Fibroblast of pulmonary artery (primary cell): ENCODE measurements at places on chromosomes 1 and 21.

- peak; percentile 70 for DNase-seq
Observed at GRCh38 chr1:30919025-30919881, 10.7 kb upstream of the SDC3 start.

GRCh38 chr1:173191011-173191705 lies 16.0 kb downstream of the TNFSF4 start:
- DNase-seq, result peak; percentile 34

DNA sequence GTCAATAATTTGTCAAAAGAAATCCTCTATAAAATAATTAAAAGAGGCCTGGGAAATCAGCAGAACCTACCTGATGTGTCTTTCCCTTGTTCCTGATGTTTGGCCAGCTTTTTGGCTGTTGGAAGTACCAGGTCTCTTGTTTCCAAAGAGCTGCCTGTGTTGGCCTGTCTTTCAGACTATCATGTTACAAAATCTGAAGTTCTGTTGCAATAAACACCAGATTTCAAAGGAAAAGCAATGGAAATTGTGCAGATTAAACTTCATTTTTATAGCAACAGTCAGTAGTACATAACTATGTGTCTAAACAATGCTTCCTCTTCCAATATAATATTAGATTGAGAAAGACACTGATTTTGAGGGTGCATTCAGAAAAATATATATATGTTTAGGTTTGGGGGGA lies 647.2 kb upstream of the CXADR start:
- DNase-seq, result no peak

DNA sequence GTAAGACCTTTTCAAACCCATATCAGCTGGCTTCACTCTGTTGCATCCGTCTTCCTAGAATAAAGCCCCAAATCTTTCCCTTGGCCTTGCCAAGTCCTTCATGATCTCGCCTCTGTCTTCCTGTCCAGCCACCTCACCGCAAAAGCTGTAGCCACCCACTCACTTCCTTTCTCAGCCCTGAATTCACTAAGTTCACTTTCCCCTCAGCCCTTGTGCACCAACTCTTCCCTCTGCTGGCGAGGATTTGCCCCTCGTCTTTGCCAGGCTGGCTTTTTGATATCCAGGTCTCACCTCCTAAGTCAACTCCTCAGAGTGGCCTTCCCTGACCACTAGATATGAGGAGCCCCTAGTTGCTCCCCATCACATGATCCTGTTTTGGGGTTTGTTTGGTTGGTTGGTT lies 3.9 kb upstream of the COL16A1 start:
- peak; percentile 85 for DNase-seq

DNA sequence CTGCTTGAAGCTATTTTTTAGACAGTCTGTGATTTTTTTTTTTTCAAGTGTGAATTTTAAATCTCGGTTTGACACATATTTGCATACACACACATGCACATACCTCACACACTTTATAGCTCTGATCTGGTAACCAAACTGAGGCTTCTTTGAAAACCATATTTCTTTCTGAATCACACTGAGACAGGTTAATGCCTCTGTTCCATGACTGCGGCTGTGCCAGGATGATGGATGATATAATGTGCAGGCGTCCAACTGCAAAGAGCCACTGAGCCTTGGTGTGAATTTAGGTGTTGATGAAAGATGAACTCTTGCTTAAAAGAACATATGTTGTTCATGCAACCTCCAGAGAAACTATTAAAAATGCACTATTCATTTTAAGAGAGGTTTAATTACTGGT lies 504.0 kb upstream of the OLFM3 start:
- DNase-seq, result no peak

GRCh38 chr1:31214316-31215064 lies 25.2 kb downstream of the NKAIN1 start:
- DNase-seq, result no peak

- peak; percentile 92 for DNase-seq
Observed at GRCh38 chr1:158145173-158145719, 35.4 kb upstream of the CD1D start.

- DNase-seq, result no peak
Observed at GRCh38 chr1:203049576-203050180, 23.4 kb downstream of the PPFIA4 start.

DNA sequence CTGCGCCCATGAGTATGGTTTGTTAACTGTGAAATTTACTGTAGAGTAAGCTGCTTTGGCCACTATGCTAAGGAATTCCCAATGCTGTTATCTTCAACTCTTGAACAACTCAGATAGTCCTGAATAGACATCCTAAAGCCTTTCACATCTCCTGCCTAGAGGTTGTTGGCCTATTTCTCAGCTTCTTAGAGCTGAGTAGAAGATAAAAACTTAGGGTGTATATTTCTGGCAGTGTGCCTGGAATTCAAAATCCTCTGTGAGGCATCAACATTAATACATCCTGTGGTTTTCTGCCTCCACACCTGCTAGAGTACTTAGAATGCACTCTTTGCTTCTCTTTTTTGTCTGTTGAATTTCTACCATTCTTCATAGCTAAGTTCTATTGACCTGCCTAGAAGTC lies 45.8 kb upstream of the RC3H1 start:
- no peak for DNase-seq

DNA sequence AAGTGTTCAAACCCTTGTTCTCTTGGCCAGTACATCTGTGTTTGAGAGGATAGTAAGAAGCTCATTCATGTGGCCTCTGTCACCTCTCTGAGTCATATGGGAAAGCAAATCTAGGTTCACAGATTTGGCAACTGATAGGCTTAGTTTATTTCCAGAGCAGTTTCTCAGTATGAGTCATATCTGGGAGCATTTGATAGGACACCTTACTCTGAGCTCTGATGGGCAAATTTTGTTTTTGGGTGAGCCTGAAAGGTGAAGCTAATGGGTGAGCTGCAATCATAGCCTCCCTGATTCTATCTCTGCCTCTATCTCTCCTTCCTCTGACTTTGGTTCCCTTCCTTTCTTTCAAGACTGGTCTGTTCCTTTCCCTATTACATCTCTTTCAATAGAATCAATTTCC lies 134.4 kb downstream of the S1PR1 start:
- peak; percentile 13 for DNase-seq

GRCh38 chr1:241612533-241613477 lies 27.4 kb downstream of the CHML start:
- peak; percentile 90 for DNase-seq

GRCh38 chr1:236702791-236703394 lies 16.6 kb downstream of the ACTN2 start:
- no peak for DNase-seq

GRCh38 chr21:22352088-22352487 lies 1353.9 kb downstream of the NCAM2 start:
- DNase-seq, result no peak

GRCh38 chr1:207799989-207800648 lies 48.3 kb downstream of the CD46 start:
- DNase-seq, result no peak

GRCh38 chr1:3453203-3453761 lies 1.2 kb upstream of the ARHGEF16 start:
- DNase-seq, result peak; percentile 65

DNA sequence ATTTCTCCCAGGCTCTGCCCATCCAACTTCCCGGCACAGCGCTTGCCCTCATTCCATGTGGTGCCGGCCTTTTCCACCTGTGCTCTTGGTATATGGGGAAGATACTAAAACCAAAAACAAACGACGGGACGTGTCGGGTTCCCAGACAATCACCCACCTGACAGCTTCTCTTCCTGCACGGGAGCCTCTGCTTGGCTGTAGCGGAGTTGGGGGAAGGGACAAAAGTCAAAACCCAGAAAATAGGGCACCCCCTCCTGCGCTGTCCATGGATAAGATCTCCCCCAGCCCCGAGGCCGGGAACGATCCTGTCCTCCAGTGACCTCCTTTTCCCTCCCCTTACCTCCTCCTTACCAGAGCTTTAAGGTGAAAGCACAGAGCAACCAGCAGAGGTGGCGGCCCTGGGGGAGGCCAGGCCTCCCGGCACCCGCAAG lies 640 bp downstream of the JTB start:
- DNase-seq, result no peak

DNA sequence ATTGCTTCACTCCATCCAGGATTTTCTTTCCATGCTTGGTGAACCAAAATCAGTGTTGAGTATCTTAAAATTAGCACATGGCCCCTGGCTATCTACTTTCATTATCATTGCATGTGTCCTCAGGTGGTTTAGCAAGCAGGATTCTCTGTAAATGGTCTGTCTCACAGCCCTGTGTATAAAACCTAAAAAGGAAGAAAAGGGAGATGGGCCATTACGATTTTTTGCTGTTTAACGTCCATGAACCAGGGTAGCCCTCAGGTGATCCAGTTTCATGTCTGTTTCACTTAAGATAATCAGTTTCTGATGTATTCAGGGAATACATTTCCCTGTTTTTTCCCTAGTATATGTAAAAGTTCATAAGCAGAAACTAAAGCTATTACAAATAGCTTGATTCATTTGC lies 238.2 kb downstream of the NFIA start:
- DNase-seq, result no peak

DNA sequence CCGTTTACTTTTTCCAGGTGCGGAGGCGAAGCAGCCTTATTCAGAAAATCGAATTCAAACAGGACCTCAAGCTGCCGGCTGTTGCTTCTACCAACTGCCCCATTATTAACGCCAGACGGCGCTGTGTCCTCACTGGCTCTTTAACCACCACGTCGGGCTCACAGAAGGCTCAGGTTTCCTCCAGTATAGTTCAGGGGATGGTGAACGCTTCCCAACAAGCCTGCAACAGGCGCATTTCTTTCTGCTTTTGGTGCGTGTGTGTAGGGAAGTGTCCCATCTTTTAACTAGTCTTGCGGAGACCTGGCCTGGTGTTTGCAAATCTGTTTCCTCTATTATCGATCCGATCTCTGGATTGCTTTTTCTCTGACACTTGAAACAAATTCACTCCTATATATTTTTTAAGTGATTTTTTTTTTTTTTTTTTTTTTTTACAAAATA lies 791 bp upstream of the STUM start:
- DNase-seq, result peak; percentile 92

- DNase-seq, result peak; percentile 69
Observed at GRCh38 chr1:112904071-112904830, 51.7 kb downstream of the SLC16A1 start.

GRCh38 chr1:3062616-3063378 lies 6.2 kb upstream of the PRDM16 start:
- no peak for DNase-seq

DNA sequence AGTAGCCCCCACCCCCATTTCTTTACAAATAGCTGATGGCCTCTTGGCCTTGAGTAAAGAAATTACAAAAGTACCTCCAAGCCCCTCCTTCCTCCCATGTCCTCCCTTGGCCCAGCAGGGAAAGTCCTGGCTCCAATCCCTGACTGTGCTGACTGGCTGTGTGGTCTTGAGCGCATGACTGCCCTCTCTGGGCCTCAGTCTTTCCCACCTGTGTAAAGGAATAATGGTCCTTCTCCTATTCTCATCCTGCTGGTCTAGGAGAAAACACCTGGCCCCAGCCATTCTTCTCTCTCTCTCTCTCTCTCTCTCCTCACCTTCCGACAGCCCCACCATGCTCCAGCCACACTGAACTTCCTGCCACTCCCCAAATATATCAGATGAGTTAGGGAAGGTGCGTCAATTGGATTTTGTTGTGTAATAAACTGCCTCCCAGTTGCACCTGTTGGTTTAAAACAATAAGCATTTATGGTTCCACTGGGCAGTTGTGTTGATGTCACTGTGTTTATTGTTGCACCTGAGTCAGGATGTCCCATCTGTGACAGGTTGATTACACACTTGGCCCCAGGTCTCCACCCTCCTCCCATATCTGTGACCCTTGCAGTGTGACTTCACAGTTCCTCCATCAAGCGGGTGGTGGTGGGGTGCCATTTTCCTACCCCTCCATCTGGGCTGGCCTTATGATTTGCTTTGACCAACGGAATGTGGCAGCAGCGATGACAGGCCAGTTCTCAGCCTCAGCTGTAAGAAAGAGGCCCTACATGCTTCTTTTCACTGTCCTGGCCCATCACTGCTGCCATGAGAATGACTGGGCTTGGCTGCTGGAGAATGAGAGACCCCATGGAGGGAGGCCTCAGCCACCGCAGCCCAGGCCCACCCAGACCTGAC lies 22.3 kb upstream of the LRP8 start:
- DNase-seq, result no peak

DNA sequence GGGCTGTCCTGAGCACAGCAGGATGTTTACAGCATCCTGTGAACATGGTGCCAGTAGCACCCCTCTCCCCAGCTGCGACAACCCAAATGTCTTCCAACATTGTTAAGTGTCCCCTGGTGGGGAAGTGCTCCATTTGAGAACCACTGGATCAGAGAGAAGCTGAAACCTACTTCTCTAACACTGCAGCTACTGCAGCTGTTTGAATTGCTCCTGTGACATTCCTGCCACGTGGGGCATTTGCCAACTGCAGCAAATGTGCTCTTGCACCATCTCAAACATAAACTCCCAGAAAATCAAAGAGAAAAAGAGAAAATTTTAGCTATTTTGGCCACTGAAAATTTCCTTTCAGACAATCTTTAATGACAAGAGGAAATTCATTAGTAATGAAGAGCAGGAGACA lies 11.0 kb downstream of the SLC2A5 start:
- peak; percentile 24 for DNase-seq

DNA sequence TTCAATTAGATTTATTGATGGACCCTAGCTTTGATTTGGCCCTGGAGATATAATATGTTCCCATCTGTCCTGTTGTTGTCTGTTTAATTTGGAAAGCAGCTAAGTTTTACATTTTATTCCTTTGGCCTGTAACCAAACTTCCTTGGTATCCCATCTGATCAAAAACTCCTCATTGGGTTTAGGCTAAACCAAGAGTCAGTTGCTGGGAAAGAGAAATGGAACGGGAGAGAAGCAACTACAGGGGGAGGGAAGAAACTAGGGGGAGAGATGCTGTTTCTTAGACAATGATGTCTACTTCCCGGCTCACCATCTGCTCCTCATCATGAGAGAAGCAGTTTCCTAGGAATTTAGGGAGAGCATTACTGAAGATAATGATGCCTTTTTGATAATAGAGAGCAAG lies 141.8 kb downstream of the SYT2 start:
- no peak for DNase-seq

DNA sequence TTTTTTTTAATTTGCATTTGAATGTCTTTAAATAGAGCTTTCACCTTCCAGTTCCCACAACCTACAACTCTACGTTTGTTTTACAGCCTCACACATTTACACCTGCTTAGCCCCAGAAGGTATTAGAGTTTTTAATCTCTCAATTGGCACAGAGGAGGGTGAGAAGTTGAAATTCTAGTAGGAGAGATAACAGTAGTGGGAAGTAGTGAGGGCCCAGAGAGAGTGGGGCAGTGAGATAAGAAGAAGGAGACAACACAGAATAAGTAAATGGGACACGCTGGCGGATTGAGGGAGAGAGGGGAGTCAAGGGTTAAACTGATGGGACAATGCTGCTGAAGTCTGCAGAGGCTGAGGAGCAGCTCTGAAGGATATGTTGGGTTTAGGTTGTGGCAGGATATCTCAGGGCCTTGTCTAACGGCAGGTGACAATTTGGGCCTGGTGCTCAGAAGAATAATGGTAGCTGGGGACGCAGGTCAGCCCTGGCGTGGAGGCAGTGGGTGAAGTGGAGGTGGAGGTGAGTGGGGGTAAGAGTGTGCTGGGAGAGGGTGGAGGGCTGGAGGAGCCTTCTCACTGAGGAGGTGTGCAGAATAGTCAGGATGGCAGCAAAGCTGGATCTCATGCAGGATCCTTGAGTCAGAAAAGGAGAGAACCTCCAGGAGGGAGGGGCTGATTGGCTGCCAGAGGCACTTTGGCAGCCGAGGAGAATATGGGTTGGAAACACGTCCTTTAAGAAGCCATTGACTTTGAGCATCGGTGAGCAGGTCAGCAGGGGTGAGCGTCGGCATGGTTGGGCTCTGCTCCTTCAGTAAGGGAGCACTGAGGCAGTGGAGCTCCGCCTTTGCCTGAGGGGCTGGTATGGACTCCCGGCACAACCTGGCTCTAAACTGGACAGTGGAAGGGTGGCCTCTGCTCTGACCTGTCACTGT lies 72.9 kb downstream of the SYT6 start:
- no peak for DNase-seq
